ENCODE measurements at places on chromosomes 7 and 10. TPM values are rescaled to one million over a fixed set of nuclear protein-coding genes. Genes with fewer than 3 reads are reported as not detected.

GRCh38 chr10:21993360-21994001, 10.0 kb downstream of the DNAJC1 start:
- no peaks in the 10 kb centered on the region for H3K27me3 ChIP-seq
- H3K4me3 ChIP-seq = no peak overlapping the region
- no peak overlapping the region for H3K27ac ChIP-seq
- no peak for DNase-seq
- no peaks in the 10 kb centered on the region for H3K36me3 ChIP-seq

DNA sequence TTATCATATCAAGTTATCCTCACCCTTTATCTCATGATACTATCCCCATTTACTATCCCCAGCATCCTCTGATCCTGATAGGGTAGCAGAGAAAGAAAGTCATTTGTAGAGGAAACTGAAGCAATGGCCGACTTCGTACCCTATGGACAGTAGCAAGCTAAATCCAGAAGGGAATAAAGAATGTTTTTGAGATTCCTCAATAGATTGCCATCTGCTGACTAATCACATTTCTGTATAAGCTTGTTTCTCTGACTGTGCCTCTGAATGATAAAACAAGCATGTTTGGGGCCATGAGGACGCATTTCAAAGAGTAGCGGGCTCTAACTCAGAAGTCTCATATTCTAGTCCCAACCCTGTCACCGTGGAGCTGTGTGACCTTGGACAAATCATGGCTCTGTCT, 13.2 kb upstream of the FAM107B start:
- H3K4me3 ChIP-seq = no peak overlapping the region
- no peaks in the 10 kb centered on the region for H3K36me3 ChIP-seq
- no peaks in the 10 kb centered on the region for H3K4me1 ChIP-seq
- DNase-seq = no peak
- no peak overlapping the region for H3K27ac ChIP-seq

DNA sequence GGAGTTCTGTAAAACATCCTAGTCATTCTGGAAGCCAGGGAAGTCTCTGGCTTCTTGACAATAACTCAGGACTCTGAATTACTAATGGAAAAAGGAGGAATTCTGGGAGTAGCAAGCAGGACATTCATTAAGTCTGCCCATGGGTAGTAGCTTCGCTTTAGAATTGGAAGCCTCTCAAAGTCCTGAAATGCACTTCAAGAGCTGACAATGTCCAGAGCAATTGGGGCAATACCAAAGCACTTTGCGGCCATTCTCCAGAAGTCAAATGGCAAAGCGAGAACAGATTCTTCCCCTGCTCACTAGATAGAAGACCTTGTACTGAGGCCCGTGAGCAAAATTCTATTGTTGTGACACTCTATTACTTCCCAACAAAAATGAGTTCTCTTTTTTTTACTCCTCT, 150.3 kb upstream of the FRMD4A start:
- no peak overlapping the region for H3K4me3 ChIP-seq
- no peak overlapping the region for H3K27ac ChIP-seq
- H3K27me3 ChIP-seq = peaks cover 2% of the 10 kb centered on the region

DNA sequence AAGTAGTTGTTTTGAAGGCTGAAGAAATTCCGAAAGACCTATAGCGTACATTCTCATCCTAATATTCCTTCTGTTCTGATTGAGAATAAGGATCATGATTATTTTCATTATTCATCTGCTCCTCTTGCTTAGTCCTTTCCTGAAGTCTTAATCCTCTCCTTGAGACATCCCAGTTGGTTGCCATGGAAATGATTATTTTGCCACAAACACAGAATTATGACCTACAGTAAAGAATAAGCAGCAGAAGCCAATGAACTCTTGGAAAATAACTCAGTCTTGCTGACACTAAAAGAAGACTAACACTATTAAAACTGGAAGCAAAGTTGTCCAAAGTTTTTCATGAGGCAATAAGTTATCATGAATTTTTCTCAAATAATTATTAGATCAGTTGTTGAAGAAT, 47.8 kb upstream of the JAZF1 start:
- H3K27me3 ChIP-seq = no peaks in the 10 kb centered on the region
- no peak overlapping the region for H3K4me3 ChIP-seq
- no peak overlapping the region for H3K27ac ChIP-seq
- no peak for DNase-seq
- no peaks in the 10 kb centered on the region for H3K4me1 ChIP-seq

- peaks cover 5% of the 10 kb centered on the region for H3K4me1 ChIP-seq
- no peak for DNase-seq
- no peak overlapping the region for H3K27ac ChIP-seq
Observed at GRCh38 chr10:63128443-63128842, 4.7 kb upstream of the NRBF2 start.

DNA sequence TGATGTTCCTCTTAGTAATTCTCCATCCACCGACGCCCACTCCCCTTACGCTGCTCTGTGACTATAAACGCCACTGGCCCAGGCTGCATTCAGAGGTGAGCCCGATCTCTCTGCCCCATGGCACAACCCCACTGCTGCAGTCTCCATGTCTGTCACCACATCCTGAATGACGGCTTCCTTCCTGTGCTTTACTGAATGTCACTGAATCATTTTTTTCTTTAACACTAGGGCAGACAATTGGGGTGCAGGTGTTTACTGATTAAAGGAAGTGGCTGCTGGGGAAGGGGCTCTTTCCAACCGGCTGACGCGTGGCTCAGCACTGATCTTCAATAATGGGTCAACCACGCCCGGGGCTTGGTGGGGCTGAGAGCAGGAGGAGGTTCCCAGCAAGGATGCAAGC, 208.3 kb downstream of the USP6NL start:
- peaks cover 52% of the 10 kb centered on the region for H3K4me1 ChIP-seq
- no peak overlapping the region for H3K4me3 ChIP-seq
- peak overlapping the region; percentile 62 for H3K27ac ChIP-seq
- H3K36me3 ChIP-seq = no peaks in the 10 kb centered on the region

- no peaks in the 10 kb centered on the region for H3K27me3 ChIP-seq
- no peak overlapping the region for H3K4me3 ChIP-seq
- no peak overlapping the region for H3K27ac ChIP-seq
- peak; percentile 76 for DNase-seq
Observed at GRCh38 chr7:94087664-94088352, 83.7 kb upstream of the BET1 start.

GRCh38 chr10:30151581-30152389, 92.4 kb upstream of the JCAD start:
- no peaks in the 10 kb centered on the region for H3K27me3 ChIP-seq
- DNase-seq = no peak
- no peak overlapping the region for H3K4me3 ChIP-seq
- H3K27ac ChIP-seq = no peak overlapping the region
- no peaks in the 10 kb centered on the region for H3K4me1 ChIP-seq

DNA sequence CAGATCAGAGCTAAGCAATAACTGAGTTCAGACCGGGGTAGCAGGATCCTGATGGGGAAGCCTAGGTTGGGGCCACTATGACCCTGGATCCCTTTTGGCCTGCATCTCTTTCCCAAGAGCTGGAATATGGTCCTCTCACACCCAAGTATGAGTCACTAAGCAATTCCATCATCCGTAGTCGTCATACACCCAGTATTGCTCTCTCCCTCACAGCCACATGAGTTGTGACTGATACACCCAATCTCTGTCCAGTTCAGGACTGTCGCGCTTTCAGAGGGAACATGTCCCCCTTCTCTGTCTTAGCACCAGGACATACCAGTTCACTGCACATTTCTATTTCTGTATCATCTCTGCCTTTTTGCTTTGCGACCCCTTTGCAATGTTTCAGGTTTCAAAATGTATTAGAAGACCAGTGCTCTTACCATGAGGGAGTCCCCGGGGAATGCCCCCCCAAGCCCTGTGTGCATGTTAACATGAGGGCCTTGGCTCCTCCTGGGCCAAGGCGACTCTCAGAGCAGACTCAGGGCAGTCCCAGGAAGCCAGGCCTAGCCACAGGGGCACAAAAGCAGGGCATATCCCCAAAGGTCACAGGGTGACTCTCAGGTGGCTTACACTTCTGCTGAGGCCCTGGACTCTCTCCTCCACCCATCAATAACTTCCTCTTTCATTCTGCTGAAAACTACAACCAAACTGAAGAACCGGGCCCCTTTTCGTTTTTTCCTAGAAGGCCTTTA, 75.3 kb upstream of the SAMD8 start:
- no peak overlapping the region for H3K27ac ChIP-seq
- no peaks in the 10 kb centered on the region for H3K4me1 ChIP-seq
- peaks cover 6% of the 10 kb centered on the region for H3K36me3 ChIP-seq
- no peak for DNase-seq

DNA sequence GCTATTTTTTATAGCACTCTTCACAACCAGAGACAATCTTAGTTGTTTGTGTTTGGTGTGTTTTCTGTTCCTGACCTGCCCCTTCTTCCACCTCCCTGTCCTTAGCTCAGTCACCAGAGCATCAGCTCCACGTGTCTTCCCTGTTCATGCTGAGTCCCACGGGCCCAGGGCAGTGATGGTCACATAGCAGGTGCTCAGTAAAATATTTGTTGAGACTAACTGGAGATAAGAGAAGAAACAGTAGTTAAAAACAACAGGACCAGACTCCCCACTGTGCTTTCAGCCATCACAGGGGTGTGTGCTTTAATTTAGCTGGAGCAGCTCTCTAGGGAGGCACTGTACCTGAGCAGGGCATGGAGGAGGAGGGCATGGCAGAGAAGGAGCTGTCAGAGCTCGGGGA, 307.3 kb upstream of the ZNF32 start:
- no peak for DNase-seq
- no peak overlapping the region for H3K27ac ChIP-seq
- peaks cover 2% of the 10 kb centered on the region for H3K27me3 ChIP-seq

DNA sequence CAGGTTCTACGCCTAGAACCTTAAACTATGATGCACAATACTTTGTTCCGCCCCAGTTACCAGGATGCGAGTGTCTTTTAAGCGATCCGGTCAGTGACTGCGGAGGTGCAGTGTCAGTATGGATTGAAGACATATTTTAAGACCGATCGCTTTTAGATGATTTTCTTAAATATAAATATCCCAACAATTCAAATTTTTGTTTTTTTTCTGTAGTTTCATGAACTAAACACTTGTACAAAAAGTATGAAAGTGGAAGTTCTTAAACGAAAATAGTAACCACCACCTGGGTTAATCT, 835 bp downstream of the COMMD3 start:
- no peak for DNase-seq
- peaks cover 2% of the 10 kb centered on the region for H3K27me3 ChIP-seq
- peaks cover 13% of the 10 kb centered on the region for H3K4me1 ChIP-seq
- H3K27ac ChIP-seq = peak overlapping the region; percentile 89
- peak overlapping the region; percentile 96 for H3K4me3 ChIP-seq

GRCh38 chr10:8323428-8324054, 269.1 kb downstream of the GATA3 start:
- DNase-seq = no peak
- no peaks in the 10 kb centered on the region for H3K36me3 ChIP-seq
- H3K4me1 ChIP-seq = no peaks in the 10 kb centered on the region

DNA sequence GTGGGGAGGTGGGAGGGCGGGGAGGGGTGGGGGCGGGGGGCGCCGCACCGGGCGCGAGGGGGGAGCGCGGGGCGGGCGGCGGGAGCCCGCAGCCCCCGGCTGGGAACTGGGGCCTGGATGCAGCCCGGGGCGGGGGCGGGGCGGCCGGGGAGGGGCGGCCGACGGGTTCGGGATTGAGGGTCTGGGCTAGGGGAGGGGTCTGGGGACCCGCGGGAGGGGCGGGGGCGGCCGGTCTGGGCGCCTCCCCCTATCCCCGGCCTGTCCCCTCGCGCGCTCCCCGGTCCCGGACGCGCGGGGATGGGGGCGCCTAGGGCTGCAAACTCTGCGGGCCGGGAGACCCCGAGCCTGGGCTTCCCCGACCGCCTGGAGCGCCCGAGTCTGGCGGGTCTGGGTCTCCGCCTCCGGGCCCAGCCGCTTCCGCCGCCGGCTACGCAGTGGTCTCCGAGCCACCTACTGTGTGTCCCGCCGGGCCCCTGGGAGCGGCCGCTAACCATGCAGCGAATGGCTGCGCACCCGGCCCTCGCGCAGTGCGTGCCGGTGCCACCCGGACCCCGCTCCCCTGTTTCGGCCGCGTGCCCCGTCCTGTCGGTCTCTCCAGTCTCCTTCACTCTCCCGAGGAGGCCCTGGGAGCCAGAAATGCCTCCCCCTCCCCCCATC, 375 bp upstream of the FGF8 start:
- no peak for DNase-seq
- H3K36me3 ChIP-seq = no peaks in the 10 kb centered on the region
- peaks cover 38% of the 10 kb centered on the region for H3K4me1 ChIP-seq

GRCh38 chr10:100923580-100923979, 10.8 kb downstream of the SLF2 start:
- H3K4me3 ChIP-seq = no peak overlapping the region
- no peaks in the 10 kb centered on the region for H3K27me3 ChIP-seq
- H3K36me3 ChIP-seq = peaks cover 79% of the 10 kb centered on the region
- no peaks in the 10 kb centered on the region for H3K4me1 ChIP-seq
- H3K27ac ChIP-seq = no peak overlapping the region

DNA sequence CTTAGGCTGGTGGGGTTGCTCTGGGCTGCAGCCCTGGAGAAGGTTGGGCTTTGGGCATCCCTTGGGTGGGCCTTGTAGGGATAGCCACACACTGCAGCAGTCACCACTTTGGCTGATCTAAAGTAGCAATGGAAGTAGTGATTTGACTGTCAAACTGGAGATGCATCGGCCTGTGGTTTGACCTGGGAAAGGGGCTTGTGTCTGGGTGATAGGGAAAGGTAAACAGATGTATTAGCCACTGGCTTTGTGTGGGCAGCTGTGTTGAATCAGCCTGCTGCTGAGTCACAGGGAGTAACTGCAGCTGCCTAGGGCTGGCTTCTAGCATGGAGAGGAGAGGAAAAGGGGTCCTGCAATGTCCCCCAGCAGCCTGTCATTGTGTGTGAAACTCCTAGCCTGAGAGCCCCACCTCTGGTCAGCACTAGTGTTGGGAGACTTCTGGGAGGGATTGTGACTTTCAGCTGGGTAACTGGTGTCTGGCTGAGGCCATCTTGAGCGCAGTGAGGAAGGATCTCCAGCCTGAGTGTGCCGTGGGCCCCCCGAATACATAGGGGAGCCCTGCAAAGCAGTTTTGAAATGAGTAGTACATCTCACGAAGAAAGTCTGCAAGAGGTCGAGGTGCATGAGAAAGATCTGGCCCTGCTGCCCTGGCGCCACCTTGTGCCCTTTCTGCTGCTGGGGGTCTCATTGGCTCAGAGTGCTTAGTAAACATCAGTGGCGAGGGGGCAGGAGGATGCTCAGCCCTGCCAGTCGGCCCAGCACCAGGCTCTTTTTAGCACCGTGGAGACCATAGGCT, 117.3 kb downstream of the FANK1 start:
- peaks cover 20% of the 10 kb centered on the region for H3K4me1 ChIP-seq
- no peaks in the 10 kb centered on the region for H3K36me3 ChIP-seq
- no peak overlapping the region for H3K4me3 ChIP-seq

- no peak overlapping the region for H3K27ac ChIP-seq
- no peaks in the 10 kb centered on the region for H3K36me3 ChIP-seq
- no peaks in the 10 kb centered on the region for H3K27me3 ChIP-seq
- no peaks in the 10 kb centered on the region for H3K4me1 ChIP-seq
- DNase-seq = peak; percentile 63
- H3K4me3 ChIP-seq = no peak overlapping the region
Observed at GRCh38 chr7:111486472-111487142, 75.7 kb downstream of the IMMP2L start.

ZPBP gene
- not detected for total RNA-seq

GALNT17 gene
- not detected for total RNA-seq

SEMA3D gene
- not detected for total RNA-seq

FRAT1 gene
- total RNA-seq = 45.0 TPM

CH25H gene
- total RNA-seq = 0.20 TPM

MNX1 gene
- total RNA-seq = not detected

GATA3 gene
- 68.8 TPM for total RNA-seq

FFAR4 gene
- total RNA-seq = not detected

ITGA8 gene
- not detected for total RNA-seq

EVX1 gene
- total RNA-seq = not detected

C10orf62 gene
- total RNA-seq = not detected

HELLS gene
- total RNA-seq = 9.4 TPM
